Chondrocyte (in vitro differentiated cells): ENCODE measurements at places on chromosomes 7 and 10. TPM values are rescaled to one million over a fixed set of nuclear protein-coding genes. Genes with fewer than 3 reads are reported as not detected.

The CHN2 gene
- 0.50 to 1.7 TPM (median 0.56 TPM) in 3 replicates for total RNA-seq

The NYAP1 gene
- 0.77 to 0.95 TPM (median 0.87 TPM) in 3 replicates for total RNA-seq

The LDB1 gene
- total RNA-seq: 64.6 to 73.9 TPM (median 65.7 TPM) in 3 replicates

DNA sequence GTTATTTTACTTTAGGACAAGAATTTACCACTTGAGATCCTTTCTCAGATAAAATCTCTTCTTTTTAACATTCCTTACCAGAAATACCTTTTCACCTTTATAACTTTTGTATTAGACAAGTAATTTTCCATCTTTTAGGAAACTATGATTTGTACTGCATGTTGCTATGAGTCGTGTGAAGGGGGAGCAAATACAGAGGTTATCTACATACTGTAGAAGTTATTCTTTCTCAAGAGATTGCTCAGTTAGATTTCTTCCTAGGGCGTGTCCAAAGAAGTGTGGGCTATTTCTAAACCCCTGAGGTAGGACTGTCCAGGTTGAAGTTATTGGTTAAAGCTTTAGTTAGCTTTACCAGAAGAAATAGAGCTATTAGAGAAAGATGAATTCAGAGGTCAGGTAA is 30.2 kb upstream of the ARHGAP12 start:
- no peak for DNase-seq

DNA sequence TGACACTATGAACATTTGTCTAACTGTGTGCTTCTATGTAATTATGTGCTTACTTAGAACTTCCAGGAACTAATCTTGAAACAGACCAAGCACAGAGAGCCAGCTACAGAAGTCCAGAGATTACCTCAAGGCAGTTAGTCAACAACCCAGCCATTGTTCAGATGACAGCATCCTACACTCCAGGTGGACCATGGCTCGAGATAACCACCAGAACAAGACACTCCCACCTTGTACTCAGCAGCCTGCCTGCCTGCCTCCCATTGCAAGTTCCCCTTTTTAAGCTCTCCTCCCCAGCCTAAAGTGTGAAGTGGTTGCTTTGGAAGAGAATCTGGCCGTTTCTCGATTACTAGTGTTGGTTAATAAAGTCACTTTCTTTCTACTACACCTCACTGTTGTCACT is 1080.6 kb upstream of the LRRN3 start:
- no peak for DNase-seq

DNA sequence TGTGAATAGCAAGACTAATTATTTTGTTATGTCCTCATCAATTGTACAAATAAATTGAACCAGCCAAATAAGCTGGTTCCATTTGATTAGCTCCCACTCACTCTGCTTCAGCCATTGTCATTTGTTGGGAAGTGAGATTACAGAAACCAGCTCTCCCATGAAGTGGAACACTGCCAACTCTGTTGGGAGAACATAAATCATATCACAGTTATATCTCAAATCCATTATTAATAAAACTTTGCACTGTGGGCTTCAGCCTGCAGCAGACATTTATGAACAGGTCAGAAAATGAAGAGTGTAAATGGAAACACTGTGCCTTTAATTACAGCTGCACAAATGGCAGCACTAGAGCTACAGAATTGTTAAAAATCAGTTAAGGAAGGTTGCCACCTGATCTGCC is 46.7 kb upstream of the TEX47 start:
- no peak for DNase-seq

GRCh38 chr7:146722986-146723385 is 606.4 kb downstream of the CNTNAP2 start:
- DNase-seq: no peak

GRCh38 chr7:42232275-42232674 is 4.7 kb downstream of the GLI3 start:
- no peak for DNase-seq

GRCh38 chr10:6269953-6270867 is 67.5 kb downstream of the PFKFB3 start:
- no peak for DNase-seq

GRCh38 chr7:66206119-66206933 is 1.2 kb downstream of the TPST1 start:
- no peak for DNase-seq
